ENCODE measurements at places on chromosomes 13 and 19.
A peak's percentile ranks its signal among the peaks of the same experiment; 100 is the strongest.

- no peak for DNase-seq
Measured at GRCh38 chr13:80244574-80244973, 96.4 kb downstream of the SPRY2 start.

- DNase-seq = no peak
Measured at GRCh38 chr13:31798189-31798588, 58.9 kb downstream of the RXFP2 start.

DNA sequence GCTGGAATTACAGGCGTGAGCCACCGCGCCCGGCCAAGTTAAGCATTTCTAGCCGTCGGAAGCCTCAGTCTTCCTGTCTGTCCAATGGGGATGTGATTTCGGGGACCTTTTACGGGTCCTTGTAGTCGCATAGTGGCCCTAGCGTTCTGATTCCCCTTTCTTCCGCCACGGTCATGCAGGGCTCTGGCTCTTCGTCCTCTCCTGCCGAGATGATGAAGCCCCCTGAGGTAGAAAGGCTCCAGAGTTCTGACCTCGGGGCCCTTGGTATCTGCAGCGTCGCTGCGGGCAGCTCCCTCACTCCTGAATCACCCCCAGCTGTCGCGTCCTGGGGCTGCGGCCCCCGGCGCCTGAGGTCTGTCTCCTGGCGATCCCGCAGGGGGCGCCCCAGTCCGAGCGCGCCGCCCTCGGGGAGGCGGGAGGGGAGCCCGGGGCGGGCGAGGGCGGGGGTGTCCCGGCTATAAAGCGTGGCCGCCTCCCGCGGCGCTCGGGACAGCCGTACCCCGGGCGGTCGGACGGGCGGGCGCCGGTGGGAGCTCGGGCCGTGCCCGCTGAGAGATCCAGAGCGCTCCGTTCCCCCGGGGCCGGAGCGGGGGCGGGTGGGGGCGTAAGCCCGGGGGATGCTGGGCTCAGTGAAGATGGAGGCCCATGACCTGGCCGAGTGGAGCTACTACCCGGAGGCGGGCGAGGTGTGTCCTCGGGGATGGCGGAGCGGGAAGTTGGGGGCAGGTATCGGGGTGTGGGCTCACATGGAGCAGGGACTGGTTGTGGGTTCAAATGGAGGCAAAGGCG is at the start of gene FOXA3:
TSS of gene FOXA3 (plus strand) at position 487 of the 789 bp plus-strand sequence. CDS start at position 618, 131 bp downstream.
- DNase-seq = peak; percentile 89

GRCh38 chr19:42693760-42694350 is 46.4 kb downstream of the PSG3 start:
- peak; percentile 50 for DNase-seq

DNA sequence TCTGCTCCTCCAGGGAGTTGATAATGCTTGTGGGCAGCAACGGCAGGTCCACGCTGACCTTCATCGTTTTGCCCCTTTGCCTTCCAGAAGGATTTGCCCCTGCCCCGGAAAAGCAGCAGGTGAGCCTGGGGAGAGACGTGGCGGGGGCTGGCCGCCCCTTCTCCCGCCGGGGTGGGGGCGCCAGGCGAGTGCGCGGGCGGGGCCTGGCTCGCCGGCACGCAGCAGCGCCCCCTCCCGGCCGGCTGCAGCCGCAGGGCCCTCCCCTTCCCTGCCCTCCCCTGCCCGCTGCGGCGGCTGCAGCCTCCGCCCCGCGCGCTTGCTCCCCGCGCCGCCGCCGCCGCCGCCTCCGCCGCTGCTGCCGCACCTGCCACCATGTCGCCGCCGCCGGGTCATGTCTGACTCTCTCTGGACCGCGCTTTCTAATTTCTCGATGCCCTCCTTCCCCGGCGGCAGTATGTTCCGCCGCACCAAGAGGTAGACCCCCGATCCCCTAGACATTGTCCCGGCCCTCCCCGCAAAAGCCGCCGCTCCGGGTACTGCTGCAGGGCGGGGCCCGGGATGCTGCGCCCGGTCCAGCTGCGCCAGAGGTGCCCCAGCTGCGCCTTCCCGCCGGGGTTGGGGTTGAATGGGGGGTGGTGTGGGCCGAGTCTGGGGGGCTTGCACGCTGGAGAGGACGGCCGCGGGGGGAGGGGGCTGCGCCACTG is at the start of gene MAST1:
TSS of gene MAST1 (plus strand) at position 334 of the 704 bp plus-strand sequence. CDS start at position 392, 58 bp downstream.
- DNase-seq = peak; percentile 89

DNA sequence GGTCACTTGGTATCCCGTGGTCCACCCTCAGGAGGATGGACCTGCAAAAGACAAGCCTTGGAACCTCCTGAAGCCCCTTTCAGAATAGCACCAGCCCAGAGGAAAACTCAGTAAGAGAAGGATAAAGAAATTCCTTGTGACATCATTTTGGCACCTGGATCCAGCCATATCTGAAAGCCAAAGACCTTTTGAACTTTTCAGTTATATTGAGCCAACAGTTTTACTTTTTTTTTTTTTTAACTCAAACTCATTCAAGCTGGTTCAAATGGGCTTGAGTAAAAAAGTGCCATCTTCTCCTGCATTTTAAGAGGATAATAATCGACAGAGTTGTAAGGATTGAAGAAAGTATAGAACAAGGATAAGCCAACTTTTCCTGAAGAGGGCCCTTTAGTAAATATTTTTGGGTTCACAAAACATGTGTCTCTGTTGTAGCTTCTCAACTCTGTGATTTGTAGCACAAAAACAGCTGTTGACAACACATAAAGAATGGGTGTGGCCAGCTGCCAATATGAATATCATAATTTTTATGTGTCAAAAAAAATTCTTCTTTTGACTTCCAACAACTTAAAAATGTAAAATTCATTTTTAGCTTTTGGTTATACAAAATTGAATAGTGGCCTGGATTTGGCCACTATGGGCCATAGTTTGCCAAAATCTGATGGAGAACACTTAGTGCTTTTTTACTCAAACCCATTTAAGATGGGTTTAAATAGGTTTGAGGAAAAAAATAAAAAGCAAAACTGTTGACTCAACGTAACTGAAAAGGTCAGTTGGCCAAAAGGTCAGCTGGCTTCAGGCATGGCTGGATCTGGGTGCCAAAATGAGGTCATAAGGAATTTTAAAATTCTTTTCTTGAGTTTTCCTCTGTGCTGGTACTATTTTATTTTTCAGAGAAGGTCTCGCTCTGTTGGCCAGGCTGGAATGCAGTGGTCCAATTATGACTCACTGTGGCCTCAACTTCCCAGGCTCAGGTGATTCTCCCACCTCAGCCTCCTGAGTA is 50.7 kb downstream of the ACSBG2 start:
- no peak for DNase-seq

- no peak for DNase-seq
Measured at GRCh38 chr19:50196322-50196932, 7.0 kb upstream of the MYH14 start.

DNA sequence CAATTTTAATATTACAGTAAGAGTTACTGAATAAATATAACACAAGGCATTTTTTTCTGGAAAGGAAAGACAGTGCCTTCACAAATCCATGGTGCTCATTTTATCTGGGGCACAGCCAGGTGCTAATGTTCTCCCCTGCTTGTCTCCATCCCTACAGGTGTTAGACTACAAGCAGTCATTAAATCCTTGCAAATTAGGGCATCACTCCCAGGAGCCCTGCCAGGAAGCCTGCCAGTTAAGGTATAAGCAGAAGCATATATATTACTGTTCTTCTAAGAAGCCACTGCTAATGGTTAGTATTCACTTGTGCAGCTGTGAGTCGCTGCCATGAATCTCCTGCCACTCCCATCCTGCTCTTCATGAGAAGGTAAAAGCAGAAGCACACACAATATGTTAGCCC is 149.7 kb downstream of the OXGR1 start:
- no peak for DNase-seq

Measured in D341Med (cell line).